ENCODE measurements at places on chromosomes 5 and 9.

- no peak for DNase-seq
Measured at GRCh38 chr5:143228597-143229293, 174.7 kb downstream of the NR3C1 start.

DNA sequence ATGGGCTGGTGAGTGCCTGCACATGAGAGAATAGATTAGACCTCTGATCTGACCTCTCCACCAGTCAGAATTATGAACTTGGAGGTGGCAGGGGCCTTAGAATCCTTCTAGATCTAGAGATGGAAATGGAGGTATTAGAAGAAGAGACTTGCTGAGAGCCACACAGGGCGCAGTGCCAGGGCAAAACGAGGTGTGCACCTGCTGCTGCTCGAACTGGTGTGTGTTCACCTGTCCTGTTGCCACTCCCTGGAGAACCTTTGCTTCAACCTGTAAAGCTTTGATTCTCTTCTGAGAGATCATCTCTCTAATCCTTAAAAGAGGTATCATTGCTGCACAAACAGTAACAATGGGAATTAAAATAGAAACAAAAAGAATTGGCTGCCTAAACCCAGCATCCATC lies 24.9 kb downstream of the FRMPD1 start:
- DNase-seq, result no peak

- no peak for DNase-seq
Measured at GRCh38 chr5:133383580-133383939, 228.8 kb downstream of the FSTL4 start.

GRCh38 chr5:92181656-92182055 lies 798.5 kb upstream of the ARRDC3 start:
- no peak for DNase-seq

- DNase-seq, result no peak
Measured at GRCh38 chr5:57711471-57711870, 228.9 kb upstream of the ACTBL2 start.

DNA sequence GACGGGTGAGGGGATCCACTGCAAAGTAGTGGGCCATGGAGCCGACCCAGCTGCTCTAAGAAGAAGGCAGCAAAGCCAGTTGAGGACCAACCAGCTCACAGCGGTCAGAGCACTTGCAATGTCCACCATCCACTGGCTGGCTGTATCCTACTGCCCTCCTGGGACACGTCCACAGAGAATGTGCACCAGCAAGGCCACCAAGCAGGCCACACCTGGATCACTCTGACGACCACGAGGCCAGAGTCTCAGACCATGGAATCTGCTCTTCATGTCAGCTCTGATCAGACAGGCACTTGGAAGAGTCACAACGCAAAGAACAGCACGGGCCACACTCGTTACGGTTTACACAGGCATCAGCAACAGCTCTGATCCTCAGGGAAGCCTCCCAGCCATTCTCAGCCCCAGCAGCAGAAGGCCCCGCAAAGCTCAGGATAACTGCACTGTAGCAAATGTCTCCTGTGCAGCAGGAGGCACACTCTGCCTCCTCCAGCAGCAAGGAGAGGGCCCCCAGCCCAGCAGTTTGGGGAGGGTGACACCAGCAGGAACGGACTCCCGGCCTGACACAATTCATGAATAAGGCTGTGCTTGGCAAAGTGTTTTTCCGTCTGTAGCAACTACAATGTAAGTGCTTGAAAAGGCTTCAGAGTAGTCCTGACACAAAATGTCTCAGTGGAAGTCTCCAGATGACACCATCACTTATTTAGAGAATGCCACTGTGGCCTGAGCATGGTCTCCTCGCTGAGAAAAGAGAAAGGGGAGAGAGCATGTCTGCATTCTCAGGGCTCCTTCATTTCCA lies 15.7 kb downstream of the SEMA4D start:
- no peak for DNase-seq

DNA sequence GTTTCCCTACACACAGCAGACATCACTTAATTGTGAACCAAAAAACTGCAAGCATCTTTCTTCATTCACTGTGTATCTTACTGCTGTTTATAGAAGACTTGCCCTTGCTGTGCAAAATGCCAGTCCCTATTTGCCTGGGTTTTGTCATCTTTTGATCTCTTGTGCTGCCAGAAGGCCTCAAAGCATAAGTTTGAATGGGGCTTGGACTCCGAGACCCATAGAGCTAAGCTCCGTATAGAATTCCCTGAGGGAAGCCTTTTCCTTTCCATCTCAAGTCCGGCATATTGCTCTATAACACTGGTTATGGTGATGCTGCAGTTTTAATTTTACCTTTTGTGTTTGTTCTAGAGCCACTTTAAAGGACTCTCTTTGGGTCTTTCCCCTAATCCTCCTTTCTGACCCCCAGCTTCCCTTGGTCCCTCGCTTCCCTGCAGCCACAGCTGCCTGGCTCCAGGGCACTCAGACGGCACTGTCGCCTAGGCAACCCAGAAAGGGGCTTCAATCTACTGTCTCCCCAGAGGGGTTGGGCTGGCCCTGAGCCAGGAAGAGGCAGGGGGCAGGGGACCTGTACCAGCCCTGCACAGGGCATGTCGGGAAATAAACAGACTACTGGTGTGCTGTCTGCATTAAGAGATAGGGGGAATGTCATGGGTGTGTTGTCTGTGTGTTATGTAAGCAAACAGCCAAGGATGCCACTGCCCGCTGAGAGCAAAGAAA lies 73.4 kb upstream of the MELK start:
- no peak for DNase-seq

DNA sequence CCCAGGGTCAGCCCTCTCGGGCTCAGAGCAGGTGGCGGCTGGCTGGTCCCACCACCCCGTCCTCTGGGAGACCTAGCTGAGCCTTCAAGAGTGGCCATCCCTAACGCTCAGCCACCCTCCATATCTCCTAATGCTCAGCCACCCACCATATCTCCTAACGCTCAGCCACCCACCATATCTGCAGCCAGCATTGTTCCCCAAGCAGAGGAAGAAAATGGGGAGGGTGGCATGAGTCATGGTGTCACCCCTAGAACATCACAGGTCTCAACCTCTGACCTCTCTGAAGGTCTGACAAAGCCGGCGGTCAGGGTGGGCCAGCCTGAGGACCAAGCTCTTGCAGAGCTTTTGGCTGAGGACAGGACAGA lies 14.7 kb downstream of the LHX3 start:
- no peak for DNase-seq

DNA sequence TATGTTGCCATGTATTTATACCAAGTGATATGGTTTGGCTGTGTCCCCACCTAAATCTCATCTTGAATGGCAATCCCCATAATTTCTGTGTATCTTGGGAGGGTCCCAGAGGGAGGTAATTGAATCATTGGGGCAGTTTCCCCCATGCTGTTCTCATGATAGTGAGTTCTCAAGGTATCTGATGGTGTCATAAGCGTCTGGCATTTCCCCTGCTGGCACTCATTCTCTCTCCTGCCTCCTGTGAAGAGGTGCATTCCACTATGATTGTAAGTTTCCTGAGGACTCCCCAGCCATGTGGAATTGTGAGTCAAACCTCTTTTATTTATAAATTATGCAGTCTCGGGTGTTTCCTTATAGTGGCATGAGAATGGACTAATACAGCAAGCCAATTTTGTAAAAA lies 140.8 kb upstream of the ADAMTSL1 start:
- no peak for DNase-seq

GRCh38 chr9:134637241-134637640 lies 4.4 kb upstream of the COL5A1 start:
- no peak for DNase-seq

GRCh38 chr5:151233616-151234085 lies 9.8 kb upstream of the CCDC69 start:
- DNase-seq, result no peak

DNA sequence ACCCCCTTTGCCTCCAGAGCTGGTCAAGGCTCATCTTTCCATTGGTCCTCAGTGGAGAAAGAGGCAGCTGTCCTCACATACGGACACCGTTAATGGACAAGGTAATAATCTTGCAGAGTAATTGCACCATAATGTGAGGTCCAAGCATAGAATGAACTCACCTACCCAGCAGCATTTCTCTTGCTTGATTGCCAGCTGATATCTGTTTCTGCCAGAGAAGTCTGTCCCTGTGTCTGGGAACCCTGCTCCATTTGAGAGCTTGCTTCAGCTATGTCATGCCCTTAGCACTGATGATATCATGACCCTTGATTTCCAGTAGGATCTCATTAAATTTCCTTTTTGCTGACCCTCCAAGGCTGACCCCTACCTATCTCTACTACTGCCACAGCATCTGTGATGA lies 154.6 kb downstream of the PIK3R1 start:
- no peak for DNase-seq

DNA sequence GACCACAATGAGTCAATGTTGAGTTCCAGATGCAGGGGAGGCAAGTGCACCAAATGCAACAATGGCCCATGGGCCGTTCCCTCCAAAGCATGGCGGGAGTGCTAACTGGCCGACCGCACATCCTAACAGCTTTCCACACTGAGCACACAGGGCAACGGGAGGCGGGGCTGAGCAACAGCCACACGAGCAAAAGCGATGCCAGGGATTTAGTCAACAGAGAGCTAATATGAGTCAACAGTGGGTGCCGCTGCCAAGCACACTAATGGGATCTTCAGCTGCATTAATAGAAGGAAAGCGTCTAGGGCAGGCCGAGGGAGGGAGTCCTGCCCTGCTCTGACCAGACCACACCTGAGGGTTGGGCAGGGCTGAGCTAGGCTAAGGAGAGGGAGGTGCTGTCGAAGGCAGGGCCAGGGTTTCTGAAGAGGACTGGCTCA lies 4.6 kb downstream of the EPB41L4B start:
- DNase-seq, result no peak

- no peak for DNase-seq
Measured at GRCh38 chr5:91954136-91954535, 571.0 kb upstream of the ARRDC3 start.

DNA sequence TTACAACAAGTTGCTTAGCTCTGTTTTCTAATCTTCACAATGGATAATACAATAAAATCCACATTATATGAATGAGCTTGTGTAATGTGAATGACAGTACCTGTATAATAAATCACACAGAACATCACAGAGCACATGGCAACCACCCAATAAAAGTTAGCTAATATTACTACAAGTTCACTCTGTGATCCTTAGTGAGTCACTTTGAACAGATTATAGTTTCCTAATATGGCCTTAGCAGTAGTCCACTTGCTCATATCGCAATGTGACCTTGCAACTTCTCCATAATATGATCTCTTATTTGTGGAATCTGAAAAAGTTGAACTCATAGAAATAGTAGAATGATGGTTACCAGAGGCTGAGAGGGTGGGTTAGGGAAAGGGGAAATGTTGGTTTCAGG lies 361.3 kb downstream of the PTPRD start:
- DNase-seq, result no peak

DNA sequence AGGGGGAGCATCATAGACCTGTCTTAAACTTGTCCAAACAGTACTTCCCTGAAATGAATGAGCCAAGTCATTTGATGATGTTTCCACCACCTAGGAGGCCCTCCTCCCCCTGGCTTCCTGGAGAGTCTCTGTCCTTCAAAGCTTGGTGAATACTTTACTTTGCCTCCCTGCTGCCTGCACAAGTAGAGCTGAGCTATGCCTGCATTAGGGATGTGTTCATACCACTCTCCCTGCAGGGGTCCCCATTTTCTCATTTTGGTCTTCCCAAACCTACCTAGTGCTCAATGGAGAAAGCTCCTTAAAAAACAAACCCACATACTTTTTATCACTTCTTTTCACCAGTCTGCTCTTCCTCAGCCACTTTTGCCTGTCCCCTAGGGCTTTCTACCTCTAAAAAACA lies 7.7 kb downstream of the CCNI2 start:
- no peak for DNase-seq

- DNase-seq, result no peak
Measured at GRCh38 chr5:138641547-138642298, 66.5 kb upstream of the HSPA9 start.

DNA sequence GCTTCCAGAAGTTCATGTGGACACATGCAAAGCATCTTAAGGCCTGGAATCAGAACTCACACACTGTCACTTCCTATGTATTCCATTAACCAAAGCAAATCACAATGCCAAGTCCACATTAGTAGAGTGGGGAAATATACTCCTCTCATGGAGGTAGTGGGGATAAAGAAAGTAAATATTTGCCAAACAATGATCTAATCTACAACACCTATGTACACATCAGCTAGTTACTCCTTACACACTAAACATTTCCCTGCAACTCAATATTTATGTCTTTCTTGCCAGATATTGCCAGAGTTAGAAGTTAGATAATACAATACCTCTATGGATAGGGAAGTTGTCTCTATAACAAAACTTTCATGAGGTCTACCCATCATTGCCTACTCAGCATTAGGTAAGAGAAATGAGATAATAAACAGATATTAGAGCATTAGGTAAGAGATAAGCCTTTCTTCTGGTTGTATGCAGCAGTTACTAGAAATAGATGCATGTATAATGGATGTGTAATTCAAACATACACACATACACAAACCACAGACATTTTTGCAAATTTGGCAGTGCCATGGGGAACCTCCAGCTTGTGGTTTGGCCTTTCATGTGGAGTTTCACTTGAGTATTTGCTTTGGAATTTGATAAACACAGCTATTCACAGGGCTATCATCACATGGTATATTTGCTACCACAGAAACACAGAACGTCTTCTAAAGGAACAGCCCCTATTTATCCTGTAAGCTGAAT lies 196.5 kb downstream of the TLE1 start:
- no peak for DNase-seq

- no peak for DNase-seq
Measured at GRCh38 chr9:81822301-81822865, 105.8 kb upstream of the SPATA31D4 start.

DNA sequence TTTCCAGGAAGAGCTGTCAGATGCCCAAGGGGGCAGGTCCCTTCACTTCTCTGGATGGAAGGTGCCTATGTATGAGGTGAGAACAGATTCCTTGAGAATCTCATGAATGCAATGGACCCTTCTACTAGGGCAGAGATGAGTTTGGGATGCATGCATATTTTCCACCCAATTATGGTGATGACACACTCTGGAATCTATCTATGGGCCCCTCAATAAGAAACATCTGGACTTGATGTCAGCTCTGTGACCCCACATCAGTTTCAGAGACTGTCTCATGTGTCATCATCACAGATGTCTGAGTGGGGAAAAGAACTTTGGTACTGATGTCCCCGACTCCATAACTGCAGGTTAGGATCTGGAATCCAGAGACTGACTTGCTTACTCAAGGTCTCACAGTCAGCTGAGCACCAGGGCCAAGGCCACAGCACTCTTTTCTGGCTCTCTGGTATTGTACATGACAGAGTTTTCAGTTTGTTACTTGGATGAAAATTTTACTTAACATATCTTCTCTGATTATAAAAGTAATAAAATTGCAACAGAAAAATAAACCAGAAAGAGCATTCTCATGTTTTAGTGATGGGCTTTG lies 177.0 kb downstream of the DCP2 start:
- DNase-seq, result no peak

- DNase-seq, result no peak
Measured at GRCh38 chr5:39446231-39446630, 21.5 kb upstream of the DAB2 start.

- no peak for DNase-seq
Measured at GRCh38 chr5:159324986-159325385, 5.3 kb downstream of the IL12B start.
